Kasumi-1 (cell line): ENCODE measurements at places on chromosomes 7 and 10.

GRCh38 chr10:130895161-130895560, 416.4 kb downstream of the TCERG1L start:
- DNase-seq = no peak

DNA sequence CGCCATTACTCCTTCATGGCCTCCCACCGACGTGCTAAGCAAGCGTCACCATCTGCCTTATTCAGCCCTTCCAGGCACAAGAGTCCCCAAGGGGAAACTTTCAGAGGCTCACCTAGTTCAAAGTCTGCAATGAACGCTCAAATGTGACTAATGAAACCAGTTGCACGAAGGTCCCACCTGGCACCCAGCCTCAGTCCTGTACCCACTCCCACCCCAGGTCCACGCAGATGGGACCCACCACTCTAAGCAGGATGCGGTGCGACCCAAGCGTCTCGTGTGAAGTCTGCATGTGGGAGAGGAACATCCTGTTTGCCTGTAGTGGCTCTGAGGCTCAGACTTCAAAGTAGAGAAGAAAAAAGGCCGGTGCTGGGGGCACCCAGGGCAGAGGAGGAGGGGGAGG, 40.3 kb downstream of the RGS10 start:
- peak; percentile 10 for DNase-seq

GRCh38 chr10:25933653-25934608, at the start of gene MYO3A:
TSS of gene MYO3A (plus strand) at chr10:25934229. CDS start at chr10:25952111, 17,882 bp downstream.
- no peak for DNase-seq

DNA sequence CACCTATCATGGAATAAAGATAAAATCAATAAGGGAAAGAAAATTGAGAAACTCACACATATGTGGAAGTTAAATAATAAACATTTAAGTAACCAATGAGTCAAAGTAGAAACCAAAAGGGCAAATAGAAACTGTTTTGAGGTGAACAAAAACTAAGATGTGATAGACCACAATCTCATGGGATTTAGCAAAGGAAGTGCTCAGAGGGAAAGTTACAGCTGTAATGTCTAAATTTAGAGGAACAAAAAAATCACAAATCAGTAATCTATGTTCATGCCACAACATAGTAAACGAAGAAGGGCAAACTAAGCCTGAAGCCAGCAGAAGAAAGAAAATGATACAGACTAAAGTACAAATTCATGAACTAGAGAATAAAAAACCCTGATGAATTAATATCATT, 16.3 kb downstream of the CYP3A4 start:
- no peak for DNase-seq

- no peak for DNase-seq
These were observed 184.6 kb downstream of the KCNMA1 start for GRCh38 chr10:77452952-77453564.

- DNase-seq = no peak
These were observed 41.5 kb upstream of the ANAPC16 start for GRCh38 chr10:72174297-72174662.

- DNase-seq = no peak
These were observed 14.4 kb upstream of the GSTK1 start for GRCh38 chr7:143248761-143249354.

DNA sequence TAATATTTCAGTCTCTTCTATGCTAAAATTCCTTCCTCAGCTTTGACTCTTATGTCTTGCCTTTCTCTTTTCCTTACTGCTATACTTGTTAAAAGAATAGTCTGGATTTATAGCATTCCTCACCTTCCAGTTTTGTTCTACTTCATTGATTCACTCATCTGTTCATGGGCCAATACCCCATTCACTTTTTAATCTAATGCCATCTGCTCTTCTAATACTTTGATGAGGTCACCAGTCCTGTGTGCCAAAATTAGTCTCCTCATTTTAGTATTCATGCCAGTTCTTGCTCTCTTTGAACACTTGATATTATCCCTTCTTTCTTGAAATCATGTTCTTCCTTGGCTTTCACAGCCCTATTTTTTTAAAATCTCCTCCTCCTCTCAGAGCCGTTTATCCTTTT, 19.3 kb downstream of the STK17A start:
- DNase-seq = no peak

DNA sequence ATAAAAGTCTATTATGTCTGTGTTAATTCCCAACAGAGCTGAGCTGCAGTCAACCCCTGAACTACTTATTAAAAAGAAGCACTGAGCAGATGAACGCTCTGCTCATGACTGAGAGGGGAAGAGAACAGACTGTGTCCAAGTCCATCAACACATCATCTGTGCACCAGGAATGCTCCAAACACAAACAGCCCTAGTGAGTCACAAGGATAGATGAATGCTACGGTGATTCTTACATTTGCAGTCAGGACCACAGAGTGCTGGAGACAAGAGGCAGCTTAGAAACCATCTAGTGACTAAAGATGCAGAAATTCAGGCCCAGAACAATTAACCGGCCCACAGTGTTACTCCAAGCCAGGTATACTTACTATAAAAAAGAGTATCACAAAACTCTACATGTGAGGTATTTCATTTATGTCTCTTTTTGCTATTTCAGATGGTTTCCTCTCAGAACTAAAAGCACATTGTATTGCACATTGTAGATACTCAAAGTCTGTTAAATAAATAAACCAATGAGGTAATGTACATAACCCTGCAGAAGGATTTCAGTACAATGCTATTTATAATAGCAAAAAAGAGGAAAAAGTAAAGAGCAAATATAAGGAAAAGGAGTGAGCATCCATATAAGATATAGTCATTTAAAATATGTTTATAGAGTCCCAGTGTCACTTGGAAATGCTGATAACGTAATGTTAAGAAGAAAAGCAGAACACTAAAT, 159.2 kb downstream of the KCNMA1 start:
- no peak for DNase-seq
